SJSA1 (cell line): ENCODE measurements at places on chromosomes 13 and 19.
A peak's percentile ranks its signal among the peaks of the same experiment; 100 is the strongest.

- DNase-seq, result peak; percentile 68
Measured at GRCh38 chr13:92590503-92590908, 636.1 kb upstream of the GPC6 start.

DNA sequence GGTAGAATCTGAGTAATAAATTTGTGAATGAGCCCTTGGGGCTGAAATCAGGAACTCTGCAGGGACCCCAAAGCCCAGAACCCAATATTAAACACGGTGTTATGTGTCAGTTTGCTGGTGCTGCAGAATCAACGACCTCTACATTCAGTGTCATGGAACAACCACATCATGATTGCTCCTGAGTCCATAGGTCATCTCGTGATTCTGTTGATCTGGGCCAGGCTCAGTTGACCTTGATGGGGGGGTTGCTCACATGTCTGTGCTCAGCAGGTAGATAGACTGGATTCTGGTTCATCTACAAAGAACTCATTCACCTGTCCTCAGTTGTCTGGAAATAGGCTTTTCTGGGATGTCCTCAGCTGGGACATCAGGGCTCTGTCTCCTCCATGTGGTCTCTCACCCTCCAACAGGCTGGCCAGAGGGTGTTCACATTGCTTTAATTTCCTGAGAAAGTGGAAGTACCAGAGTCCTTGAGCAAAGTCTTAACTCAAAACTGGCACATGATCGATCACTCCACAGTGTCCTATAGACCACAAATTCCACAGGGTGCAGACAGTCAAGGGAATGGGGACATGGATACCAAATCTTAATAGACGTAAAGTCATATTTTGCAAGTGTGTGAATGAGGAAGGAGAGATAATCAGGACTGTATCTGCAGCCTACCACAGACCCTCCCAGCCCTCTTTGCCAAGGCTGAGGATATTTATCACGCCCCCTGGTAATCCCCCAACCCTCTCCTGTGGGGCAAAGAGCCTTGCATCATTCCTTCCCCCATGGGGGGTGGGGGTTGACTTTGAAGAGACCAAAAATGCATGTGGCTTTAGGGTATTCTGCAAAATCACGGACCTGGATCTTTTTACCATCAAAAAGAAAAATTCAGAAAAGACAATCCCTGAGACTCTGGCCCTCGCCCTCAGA lies 39.3 kb upstream of the IGFL1 start:
- no peak for DNase-seq

DNA sequence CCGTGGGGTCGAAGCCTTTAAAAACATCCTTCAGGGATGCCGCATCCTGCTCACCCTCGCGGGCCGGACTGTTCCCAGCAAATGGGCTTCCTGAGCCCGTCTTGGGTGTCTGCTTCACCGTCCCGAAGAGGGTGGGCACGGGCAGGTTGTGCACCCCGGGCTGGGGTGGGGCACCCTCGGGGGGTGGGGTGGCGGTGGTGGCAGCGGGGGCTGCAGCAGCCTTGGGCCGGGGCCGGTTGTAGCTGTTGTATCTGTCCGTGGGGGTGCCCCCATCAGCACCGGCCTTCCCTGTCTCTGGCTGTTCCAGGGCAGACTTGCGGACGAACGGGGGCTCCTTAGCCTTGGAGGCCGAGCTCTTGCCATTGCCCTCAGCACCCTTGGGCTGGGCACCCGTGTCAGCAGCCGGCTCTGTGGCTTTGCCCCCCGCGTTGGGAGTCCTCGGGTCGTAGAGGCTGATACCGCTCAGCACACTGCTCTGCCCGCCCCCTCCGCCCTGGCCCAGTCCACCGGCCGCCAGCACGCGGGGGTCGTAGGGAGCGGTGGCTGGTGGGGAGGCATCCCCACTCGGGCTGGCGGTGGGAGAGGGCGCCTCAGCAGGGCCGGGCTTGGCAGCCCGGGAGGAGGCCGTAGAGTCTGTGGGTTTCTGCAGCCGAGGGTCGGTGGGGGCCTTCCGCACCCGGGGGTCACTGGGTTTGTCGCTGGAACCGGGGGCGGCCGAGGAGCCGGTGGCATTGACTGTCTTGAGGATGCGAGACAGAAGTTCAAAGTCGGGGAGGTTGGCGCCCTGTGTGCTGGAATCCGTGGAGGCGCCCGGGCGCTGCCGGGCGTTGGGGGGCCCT lies 18.2 kb upstream of the TMEM160 start:
- DNase-seq, result no peak

- DNase-seq, result no peak
Measured at GRCh38 chr19:44574186-44574950, 39.0 kb upstream of the IGSF23 start.

DNA sequence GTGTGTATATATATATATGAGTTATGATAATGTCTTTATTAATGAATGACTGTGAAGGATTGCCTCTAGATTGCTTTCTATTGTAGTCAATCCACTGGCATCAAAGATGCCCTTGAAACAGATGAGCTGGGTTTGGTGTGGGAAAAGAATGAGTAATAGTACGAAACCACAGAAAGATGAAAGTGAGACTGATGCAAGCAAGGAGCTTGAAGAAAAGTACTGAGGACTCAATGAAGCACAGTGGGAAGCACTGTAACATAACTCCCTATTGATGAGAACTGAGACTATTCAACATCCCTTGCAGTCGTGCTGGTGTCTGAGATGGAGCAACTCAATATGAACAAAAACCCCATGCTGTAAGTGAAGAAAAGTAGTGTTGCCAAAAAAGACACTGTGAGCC lies 1794.2 kb downstream of the SLITRK5 start:
- DNase-seq, result no peak

DNA sequence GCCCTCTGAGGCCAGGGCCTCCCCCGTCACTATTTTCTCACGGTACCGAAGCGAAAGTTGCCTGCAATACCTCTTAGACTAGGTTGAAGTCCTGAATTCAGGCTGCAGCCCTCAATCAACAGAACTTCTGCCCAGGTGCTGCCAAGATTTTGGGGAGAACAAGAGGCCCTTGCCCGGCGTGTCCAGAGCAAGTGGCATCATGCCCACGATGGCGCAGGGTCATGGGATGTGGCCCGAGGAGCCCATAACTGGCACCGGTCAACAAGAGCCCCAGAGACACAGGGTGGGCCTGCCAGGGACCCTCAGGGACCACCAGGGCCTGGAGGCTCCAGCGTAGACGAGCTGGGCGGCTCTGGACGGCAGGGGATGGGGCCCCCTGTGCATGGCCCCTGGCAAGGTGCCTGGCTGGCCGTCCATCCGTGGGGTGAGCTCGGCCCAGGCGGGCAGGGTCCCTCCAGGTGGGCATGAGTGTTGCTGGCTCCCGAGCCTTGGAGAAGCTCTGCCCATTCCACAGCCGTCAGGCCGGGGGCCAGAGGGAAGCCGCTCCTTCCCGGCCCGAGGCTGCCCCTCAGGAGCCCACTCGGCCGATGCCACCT lies 45.1 kb downstream of the GAS6 start:
- no peak for DNase-seq
